ENCODE measurements at places on chromosomes 2 and 18. TPM values are rescaled to one million over a fixed set of nuclear protein-coding genes. Genes with fewer than 3 reads are reported as not detected.

Gene BCL11A
- not detected for total RNA-seq

Gene TCF7L1
- total RNA-seq = not detected

Gene PIGN
- total RNA-seq = 28.0 TPM

Gene NLRC4
- total RNA-seq = 0.12 TPM

All from T-helper 1 cell treated with Interleukin-12 subunit alpha and Interleukin-12 subunit beta and Interleukin-4 antibody, amounts not matched to agents 30 ng/mL and 1 ng/mL, for 36 hours (primary cell).